Epithelial cell of esophagus (primary cell): ENCODE measurements at places on chromosomes 7 and 10.
A peak's percentile ranks its signal among the peaks of the same experiment; 100 is the strongest.

GRCh38 chr7:123645516-123645915, 10.2 kb upstream of the LMOD2 start:
- DNase-seq = no peak

DNA sequence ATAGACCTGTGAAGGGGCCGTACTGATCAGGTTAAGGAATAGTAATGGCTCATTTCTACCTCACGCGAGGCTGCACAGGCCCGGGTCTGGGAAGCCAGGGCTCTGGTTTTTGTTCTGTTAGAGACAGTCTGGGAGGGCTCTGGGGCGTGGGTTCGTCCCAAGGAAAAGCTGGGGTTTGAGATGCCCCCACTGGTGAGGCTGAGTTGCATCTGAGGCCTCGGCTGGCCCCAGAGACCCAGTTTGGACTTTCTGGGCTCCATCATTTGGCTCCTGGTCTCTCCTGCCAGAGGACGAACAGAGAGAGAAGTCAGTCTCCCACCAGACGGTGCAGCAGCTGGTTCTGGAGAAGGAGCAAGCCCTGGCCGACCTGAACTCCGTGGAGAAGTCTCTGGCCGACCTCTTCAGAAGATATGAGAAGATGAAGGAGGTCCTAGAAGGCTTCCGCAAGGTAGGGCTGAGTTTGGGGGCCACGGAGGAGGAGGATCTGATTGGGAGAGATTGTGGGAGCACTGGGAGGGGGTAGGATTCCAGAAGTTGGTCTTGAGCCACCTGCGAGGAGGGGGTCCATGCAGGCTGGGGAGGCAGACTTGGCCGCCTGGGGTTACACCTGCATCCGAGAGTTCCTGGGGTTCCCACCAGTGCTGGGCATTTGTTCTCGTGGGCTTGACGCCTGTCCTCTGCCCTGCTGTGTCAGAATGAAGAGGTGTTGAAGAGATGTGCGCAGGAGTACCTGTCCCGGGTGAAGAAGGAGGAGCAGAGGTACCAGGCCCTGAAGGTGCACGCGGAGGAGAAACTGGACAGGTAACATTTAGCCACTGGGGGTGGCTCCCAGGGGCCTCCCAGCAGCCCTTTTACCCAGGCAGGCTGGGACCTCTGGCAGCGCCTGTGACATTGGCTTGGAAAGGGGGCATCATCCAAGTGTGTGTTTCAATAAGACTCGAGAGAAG, 22.5 kb upstream of the BTBD16 start:
- no peak for DNase-seq

DNA sequence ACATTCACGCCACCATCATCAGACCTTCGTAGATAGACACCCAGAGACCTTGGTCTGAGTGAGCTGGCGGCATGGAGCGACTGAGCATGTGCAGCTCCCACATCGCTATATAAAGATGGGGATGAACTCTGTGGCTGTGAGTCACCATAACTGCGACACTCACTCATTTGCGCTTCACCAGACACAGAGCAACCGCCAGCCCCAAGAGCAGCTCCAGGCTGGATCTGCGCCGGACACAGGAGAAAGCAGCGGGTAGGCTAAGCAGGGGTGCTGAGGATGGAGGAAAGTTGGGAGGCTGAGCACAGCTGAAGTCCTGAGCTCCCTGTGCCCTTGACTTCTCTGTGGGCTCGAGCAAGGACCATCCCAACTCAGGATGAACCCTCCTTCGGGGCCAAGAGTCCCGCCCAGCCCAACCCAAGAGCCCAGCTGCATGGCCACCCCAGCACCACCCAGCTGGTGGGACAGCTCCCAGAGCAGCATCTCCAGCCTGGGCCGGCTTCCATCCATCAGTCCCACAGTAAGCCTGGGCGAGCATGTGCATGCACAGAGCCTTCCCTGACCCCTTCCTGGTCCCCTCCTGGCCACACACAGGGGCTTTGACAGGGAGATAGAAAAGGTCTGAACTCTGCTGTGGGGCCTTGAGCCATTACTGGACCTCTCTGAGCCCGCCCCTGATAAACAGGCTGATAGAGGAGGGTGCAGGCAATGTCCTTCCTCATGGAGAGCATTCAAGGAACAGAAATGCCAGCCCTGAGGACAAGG, at the start of gene OPN4:
Gene OPN4, plus strand, starts transcription at position 137 of the 762 bp plus-strand sequence. Its CDS starts 237 bp downstream, at position 374.
- no peak for DNase-seq

DNA sequence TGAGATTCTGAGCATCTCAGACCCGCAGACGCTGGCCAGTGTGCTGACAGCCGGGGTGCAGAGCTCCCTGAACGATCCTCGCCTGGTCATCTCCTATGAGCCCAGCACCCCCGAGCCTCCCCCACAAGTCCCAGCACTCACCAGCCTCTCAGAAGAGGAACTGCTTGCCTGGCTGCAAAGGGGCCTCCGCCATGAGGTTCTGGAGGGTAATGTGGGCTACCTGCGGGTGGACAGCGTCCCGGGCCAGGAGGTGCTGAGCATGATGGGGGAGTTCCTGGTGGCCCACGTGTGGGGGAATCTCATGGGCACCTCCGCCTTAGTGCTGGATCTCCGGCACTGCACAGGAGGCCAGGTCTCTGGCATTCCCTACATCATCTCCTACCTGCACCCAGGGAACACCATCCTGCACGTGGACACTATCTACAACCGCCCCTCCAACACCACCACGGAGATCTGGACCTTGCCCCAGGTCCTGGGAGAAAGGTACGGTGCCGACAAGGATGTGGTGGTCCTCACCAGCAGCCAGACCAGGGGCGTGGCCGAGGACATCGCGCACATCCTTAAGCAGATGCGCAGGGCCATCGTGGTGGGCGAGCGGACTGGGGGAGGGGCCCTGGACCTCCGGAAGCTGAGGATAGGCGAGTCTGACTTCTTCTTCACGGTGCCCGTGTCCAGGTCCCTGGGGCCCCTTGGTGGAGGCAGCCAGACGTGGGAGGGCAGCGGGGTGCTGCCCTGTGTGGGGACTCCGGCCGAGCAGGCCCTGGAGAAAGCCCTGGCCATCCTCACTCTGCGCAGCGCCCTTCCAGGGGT, 703 bp downstream of the RBP3 start:
- DNase-seq = no peak

DNA sequence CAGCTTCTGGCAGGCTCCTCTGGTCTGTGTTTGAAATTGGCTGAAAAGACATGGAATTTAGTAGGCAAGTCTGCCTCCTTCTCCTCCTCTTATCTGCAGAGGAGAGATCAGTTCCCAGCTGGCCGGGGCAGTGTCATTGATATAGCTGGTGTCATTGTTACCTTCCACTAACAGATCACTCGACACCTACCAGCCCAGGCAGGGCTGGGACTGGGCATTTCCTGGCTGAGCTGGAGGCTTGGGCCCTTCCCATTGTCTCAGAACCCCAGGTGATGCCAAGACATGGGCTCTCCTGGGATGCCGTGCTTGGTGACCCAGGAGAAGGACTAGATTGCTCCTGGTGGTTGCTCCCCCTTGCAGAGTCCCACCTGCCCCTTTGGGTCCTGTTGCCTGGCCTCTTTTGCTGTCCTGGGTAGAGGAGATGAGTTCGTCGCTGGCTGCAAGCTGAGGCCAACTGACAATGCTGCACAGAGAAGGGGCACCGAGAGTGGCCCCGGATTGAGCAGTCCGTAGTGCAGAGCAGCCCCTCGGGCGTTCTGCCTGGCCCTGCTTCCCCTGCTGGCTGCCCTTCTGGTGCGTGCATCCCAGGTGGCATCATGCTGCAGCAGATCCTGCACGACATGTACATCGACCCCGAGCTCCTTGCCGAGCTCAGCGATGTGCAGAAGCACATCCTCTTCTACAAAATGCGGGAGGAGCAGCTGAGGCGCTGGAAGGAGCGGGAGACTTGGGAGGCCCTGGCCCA, at the start of gene SH2D4B:
Gene SH2D4B, plus strand, starts transcription at position 167 of the 745 bp plus-strand sequence. Its CDS starts 430 bp downstream, at position 597.
- no peak for DNase-seq

- DNase-seq = no peak
Observed at GRCh38 chr7:98640375-98640774, 23.3 kb downstream of the NPTX2 start.

DNA sequence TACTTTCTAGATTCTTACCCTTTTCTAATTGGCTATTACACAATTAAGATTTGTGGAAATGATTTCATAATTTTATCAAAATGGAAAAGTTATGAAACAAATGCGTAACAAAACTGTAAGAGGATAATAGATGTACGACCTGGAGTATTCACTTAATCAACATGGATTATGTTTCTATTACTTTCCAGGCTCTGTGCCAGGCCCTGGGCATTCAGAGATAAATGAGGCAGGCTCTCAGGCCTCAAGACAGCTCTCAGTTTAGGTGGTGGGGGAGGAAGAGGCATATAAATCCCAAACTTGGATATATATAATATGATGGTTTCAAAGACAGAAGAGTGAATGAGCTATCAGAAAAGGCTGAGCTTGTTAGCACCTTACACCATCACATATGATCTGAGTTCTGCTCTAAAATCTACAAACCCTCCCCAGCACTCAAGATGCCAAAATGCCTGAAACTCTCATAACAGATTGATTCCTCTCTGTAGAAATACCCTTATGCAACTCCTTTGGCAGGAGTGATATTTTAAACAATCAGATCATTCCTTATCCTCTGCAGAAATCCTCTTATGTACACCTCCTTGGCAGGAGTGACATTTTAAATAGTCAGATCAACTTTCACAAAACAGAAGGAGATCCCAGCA, 42.5 kb downstream of the ACBD5 start:
- DNase-seq = no peak

DNA sequence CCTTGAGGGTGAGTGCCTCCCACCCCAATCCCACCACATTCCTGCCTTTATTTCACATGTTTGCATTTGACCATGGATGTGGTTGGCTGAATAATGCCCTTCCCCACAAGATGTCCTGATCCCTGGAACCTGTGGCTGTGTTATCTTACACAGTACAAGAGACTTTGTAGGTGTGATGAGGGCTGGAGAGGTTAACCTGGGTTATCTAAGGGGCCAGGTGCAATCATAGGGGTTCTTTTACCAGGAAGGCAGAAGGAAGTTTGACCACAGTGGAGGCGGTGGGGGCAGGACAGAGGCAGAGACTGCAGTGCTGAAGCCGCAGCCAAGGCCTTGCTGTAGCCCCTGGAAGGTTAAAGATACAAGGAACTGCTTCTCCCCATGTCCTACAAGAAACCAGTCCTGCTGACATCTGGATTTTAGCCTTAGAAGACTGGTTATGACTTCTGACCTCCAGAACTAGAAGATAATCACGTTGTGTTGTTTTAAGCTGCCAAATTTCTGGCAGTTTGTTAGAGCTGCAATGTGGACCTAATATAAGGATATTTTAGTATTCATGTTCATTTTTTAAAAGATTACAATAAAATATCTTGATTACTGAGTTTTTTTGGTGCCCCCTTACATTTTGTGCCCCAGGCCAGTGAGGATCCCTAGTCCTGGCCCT, 136.6 kb downstream of the ARHGAP22 start:
- DNase-seq = no peak

DNA sequence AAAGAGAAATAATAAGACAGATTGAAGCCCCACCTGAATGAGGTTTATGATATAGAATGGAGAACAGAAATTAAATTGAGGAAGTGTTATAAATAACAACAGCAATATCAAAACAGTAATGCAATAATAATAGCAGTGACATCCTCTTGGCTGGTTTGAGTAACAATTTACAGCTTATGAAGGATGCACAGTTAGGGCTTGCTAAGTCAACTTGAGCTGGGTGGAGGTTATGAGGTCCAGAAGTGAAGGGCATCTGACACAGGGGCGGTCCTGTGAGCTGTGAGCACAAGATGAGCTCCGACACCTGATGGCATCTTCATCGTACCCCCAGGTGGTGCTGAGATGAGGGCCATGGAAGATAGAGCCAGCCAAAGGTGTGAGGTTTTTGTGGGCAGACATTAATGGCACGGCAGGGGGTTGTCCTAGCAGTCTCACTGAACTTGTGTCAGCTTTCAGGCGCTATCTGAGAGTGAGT, 30.5 kb downstream of the ARHGAP22 start:
- DNase-seq = no peak

DNA sequence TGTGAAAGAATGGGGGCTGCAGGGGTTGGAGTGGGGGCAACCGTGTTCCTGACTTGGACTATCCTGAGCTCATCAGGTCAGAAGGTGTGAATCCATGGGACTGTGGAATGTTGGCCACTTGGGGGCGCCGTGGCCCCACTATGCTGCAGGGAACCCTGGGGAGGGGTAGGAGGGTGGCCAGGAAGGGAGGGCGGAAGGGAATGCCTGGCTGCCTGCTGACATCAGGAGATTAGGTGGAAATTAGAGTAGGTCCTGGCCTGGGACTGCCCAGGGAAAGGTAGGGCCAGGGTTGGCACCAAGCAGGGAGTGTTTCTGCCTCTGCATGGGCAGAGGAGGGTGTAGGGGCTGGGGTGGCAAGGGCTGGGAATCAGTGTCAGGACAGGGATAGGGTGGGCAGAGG, 65.8 kb upstream of the PRSS58 start:
- DNase-seq = peak; percentile 41

- DNase-seq = peak; percentile 54
Observed at GRCh38 chr7:44461387-44461786, 29.1 kb downstream of the NUDCD3 start.

GRCh38 chr10:109783286-109783685, 140.0 kb downstream of the XPNPEP1 start:
- no peak for DNase-seq

- no peak for DNase-seq
Observed at GRCh38 chr7:47232751-47233412, 349.0 kb downstream of the TNS3 start.

- no peak for DNase-seq
Observed at GRCh38 chr7:102288285-102288930, 1.7 kb downstream of the SH2B2 start.

DNA sequence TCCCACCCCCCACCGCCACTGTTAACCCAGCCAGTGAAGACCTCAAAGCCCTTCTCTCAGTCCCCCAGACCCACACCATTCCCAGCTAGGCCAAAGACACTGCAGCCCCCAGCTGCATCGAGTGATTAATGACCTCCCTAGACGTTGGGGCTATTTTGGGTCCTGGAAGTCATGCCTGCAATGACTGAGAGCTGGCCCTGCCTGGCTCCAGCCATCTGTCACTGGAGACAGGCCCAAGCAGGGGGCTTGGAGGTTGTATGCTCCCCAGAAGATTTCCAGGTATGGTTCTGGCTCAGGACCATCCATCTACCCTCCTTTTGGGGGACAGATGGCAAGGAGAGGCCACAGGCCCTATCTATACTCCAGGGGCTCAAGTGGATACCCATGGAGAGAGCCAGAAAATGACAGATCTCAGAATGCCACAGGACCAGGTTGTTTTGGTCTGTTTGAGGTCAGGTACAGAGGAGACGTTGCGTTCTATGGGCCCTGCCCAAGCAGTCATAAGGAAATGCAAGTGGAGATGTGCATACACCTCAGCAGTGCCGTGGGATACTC, 5.1 kb downstream of the KCNIP2 start:
- no peak for DNase-seq

- no peak for DNase-seq
Observed at GRCh38 chr10:102927311-102928010, 9.4 kb downstream of the CNNM2 start.

GRCh38 chr7:155144371-155144770, 74.2 kb downstream of the HTR5A start:
- DNase-seq = no peak

DNA sequence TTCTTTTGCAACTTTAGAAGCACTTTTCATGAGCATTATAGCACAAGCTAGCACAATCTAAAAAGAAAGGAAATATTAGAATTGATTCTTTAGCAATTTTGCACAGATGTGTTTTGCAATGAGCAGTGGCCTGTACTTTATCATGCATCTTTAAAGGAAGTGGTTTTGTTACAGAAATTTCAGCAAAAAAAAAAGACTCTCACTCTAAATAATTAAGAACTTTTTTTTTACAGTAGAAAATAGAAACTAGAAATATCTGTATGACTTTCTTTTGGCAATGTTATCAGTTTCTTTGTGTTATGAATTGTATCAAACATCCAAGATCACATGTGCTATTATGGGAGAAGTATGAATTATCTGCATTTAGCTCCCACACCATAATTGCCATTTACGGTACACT, 195.7 kb upstream of the KLF6 start:
- DNase-seq = no peak

- no peak for DNase-seq
Observed at GRCh38 chr10:32627183-32627582, 181.2 kb downstream of the CCDC7 start.
